ENCODE measurements at places on chromosomes 3 and 15.

GRCh38 chr15:56811586-56811985 lies 78.3 kb upstream of the ZNF280D start:
- DNase-seq = no peak

GRCh38 chr3:129329858-129330257 lies 51.2 kb downstream of the HMCES start:
- DNase-seq = no peak

DNA sequence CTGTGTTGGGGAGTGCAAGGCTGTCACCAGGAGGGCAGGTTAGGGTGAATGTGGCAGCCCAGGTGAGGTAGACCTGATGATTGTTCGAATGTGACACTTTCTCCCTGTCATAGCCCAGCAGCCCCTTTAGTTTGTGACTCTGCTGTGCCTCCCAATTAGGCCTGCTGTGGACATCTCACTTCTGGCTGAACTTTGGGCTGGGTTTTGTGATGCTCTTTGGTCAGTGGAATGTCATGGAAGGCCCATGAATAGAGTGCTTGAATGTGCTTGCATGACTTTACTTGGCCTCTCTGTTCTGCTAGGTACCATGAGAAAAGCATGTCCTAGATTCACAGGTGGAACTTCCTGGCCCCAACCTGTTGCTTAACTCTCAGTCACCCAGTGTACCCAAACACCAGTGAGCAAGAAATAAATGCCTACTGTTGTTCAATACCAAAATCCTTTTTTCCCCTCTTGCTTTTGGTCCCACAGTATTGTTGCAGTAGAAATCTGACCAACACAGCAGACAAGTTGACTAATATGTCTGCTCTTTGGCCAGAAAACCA lies 249.7 kb downstream of the PTPRG start:
- DNase-seq = no peak

DNA sequence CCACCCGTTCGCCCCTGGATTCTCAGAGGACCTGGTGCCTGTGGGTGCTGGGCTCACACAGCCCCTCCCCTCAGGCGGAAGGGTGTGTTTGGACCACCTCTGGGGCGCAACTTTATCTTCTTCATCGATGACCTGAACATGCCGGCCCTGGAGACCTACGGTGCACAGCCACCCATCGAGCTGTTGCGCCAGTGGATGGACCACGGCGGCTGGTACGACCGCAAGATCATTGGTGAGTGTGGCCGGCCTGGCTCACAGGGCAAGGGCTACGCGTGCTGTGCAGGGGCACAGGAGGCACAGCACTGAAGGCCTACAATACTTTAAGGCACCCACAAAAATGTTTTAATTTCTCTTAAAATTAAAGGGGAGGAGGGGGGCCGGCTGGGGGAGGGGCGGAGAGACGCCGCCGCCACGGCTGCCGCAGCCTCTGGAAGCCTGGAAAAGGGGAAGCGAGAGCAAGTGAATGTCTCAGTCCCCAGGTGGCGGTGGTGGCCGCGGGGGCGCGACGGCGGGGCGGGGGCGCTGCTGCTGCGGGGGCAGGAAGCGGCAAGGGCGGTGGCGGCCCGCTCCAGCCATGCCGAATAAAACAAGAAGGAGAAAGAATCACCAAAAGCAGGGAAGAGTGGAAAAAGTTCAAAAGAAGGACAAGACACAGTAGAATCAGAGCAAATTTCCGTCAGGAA lies 56.8 kb downstream of the DNAH1 start:
- no peak for DNase-seq

- DNase-seq = no peak
Measured at GRCh38 chr3:23183731-23184130, 19.4 kb upstream of the UBE2E2 start.

GRCh38 chr3:187521546-187521945 lies 148.6 kb downstream of the SST start:
- no peak for DNase-seq

GRCh38 chr3:192445770-192446644 lies 281.3 kb downstream of the FGF12 start:
- DNase-seq = no peak

DNA sequence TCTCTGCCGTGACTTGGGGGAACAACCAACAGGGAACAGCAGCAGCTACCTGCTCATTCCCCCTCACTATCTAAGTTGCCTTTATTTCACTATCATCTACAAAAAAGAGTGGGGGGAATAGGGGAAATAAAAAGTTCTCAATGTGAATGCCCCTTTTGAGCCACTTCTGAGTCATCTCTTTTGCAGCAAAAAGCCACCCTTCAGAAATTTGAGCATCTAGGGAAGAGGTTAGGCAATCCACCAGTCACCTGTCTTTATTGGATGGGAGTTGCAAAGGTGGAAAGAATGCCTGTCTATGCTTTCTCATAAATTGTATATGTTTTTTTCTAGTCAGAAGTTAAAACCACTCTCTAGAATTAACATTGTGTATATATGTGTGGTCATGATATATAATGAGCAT lies 41.1 kb downstream of the GPD1L start:
- DNase-seq = no peak

DNA sequence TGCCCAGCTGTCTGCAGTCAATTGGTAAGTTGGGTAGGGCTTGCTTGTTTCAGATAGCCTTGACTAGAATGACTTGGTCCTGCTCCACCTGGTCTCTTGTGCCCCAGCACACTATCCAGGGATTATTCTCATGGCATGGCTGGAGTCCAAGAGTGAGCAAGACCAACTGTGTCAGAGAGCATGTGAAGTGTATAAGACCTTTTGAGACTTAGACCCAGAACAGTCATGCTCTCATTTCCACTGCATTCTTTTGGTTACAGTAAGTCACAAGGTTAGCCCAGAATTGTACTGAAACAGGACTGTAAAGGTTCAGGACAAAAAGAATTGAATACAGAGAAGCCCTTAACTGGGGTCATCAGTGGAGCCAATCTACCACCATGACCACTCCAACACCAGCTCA lies 650.8 kb upstream of the ADAMTS9 start:
- DNase-seq = no peak

- no peak for DNase-seq
Measured at GRCh38 chr15:72796515-72797337, 13.2 kb upstream of the ADPGK start.

- no peak for DNase-seq
Measured at GRCh38 chr3:149390772-149391212, 13.3 kb upstream of the TM4SF1 start.

- no peak for DNase-seq
Measured at GRCh38 chr15:65368302-65369211, 9.2 kb downstream of the IGDCC3 start.

- DNase-seq = no peak
Measured at GRCh38 chr15:56734013-56734635, 815 bp upstream of the ZNF280D start.

DNA sequence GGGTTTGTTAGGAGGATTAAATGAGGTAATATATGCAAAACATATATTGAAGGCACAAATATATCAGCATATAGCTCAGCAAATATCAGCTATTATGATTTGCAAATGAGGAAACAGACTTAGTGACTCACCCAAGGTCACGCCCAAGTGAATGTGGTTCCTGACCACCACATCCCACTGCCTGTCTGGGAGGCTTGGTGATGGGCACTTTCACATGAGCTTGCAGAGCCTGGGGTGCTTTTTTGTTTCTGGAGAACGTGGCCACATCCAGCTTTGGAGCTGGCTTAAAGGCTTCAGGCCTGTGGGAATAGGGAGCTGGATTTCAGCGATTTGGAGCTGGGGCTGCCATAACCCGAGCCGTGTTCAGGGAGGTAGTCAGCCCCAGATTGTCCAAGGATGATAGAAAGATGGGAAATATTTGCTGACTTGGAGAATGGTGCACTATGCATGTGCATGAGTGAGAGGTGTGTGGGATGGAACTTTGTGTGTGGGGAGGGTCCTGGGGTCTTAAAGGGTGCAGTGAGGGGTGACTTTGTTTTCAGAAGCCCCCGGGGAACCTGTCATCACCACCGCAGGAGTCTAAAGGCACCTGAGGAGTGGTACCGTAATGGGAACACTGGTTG lies 12.0 kb upstream of the FGD5 start:
- DNase-seq = no peak

GRCh38 chr3:1191026-1191425 lies 98.2 kb downstream of the CNTN6 start:
- DNase-seq = no peak

DNA sequence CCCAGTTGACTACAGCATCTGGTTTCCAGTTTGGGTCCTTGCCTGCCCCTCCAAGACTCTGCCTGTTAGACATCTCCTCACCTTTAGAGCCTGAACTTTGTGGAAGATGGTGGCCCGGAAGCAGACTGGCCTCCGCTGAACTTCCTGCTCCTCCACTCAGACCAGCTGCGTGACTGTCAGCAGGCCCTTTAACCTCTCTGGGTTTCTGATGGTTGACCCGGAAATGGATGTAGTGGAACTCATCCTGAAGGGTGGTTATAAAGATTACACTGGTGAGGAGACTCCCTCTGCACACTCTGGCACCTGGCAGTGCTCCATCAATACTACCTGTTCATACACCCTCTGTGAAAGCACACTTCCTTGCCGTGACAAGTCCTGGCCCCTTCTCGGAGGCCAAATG lies 151.9 kb upstream of the TLE3 start:
- DNase-seq = no peak

- DNase-seq = no peak
Measured at GRCh38 chr3:112338021-112338726, 5.2 kb downstream of the CD200 start.

DNA sequence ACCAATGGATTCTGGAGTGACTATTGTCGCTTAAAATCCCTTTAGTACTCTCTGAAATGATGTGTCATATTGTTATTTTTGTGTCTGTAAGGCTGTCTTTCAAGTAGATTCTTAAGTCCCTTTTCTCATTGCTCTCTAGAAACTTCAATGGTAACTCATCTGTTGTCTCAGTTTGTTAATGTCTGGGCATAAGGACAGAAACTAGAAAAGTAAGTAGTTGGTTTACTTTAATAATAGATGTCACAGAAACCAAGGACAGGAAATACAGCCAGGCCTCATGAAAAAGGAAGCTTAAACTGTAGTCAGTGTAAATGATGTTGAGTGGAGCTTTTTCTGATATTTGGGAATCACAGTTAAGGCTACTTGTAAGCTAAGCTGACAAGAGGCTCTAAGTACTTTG lies 730.2 kb upstream of the DPPA4 start:
- DNase-seq = no peak

- no peak for DNase-seq
Measured at GRCh38 chr15:52879145-52879544, 89.0 kb upstream of the ONECUT1 start.

GRCh38 chr15:89140595-89140994 lies 52.3 kb downstream of the ABHD2 start:
- no peak for DNase-seq

DNA sequence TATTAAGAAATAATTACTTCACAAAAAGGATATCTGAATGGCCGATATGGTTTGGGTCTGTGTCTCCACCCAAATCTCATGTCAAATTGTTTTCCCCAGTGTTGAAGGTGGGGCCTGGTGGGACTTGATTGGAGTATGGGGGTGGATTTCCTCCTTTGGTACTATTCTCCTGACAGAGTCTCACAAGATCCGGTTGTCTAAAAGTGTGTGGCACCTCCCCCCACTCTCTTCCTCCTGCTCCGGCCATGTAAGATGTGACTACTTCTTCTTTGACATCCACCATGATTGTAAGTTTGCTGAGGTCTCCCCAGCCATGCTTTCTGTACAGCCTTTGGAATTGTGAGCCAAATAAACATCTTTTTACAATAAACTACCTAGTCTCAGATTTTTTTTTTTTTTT lies 34.5 kb downstream of the ZBTB11 start:
- no peak for DNase-seq

DNA sequence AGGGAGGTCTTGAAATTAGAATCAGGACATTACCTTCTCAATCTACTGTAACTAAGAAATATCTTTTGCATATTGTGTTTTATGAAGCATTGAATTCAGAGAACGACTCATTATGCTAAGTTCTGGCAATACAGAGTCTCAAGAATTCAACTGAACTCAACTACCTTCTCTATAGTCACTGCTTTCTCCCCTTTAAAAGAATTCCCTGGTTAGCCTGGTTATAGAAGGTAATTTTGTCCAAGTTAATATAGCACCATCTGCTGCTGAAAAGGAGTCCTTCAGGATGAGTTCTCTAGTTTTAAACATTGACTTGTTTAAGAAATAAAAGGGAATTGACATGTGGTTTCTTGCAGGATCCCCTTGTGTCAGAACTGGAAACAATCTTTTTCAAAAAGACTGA lies 60.2 kb downstream of the IL16 start:
- no peak for DNase-seq

DNA sequence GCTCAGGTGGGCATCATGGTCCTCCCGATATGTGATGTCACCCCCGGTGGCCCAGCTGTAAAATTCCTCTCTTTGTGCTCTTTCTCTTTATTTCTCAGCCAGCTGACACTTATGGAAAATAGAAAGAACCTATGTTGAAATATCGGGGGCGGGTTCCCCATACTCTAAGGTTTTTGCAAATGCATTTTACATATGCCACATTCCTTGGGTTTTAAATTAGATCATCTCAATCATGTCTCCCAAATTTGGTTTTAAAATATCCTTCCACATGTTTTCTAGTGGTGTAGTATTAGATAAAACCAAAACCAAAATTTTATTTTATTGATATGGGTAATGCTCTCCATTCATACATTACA lies 4.4 kb upstream of the TMEM62 start:
- DNase-seq = no peak

DNA sequence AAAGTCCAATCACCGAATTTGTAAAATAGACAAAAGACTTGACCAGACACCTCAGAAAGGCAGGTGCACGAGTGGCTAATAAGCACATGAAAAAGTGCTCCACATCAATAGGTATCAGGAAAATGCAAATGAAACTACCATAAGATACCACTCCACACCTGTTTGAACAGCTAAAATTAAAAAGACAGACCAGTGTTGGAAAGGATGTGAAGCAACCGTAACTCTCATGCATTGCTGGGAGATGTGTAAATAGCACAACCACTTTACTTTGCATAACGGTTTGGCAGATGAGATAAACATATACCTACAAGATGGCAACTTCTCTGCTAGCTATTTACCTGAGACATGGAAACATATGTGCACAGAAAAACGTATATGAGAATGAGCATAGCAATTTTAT lies 56.9 kb downstream of the CADPS start:
- DNase-seq = no peak

DNA sequence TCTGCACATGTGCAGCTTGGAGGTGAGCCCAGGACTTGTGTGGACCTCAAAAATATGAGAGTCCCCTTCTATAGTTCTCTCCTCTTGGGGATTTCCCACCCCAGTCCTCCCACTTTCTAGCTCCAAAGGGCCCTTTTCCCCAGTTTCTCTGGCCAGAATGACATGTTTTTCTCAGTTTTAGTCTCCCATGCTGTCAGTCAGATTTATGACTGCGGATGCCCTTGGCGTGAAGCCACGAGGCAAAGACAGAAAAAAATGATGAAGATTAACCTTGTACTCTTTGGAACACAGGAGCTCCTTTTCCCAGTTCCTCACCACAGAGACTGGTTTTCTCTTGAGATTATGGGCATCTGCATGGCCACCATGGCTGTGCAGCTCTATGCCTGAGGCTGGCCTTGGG lies 72.0 kb upstream of the TTBK2 start:
- no peak for DNase-seq

GRCh38 chr3:139284221-139284620 lies 59.6 kb upstream of the MRPS22 start:
- DNase-seq = no peak

- DNase-seq = no peak
Measured at GRCh38 chr3:73745526-73746191, 120.9 kb upstream of the PDZRN3 start.
